ENCODE measurements at places on chromosomes 11 and 22.

- no peak for DNase-seq
These were observed 847.4 kb downstream of the NTM start for GRCh38 chr11:132217856-132218255.

- no peak for DNase-seq
These were observed 57.5 kb downstream of the BTG4 start for GRCh38 chr11:111454561-111455192.

DNA sequence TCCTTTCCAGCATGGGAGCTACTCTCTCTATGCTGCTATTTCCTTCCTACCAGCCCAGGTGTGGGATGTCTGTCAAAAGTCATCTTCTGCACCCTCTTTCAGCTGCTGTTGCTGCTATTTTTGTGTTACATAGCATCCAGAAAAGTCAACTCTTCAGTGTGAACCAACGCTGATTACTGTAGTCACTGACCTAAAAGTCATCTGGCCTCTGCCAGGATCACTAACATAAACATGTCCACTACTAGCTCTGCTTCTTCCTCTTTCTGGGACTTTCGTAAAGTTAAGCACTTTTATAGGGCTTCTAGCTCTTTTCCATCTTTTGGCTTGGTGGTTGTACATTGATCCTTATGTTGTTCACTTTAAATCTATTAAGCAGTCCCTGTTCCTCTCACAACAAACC lies 90.2 kb upstream of the CARD18 start:
- no peak for DNase-seq

DNA sequence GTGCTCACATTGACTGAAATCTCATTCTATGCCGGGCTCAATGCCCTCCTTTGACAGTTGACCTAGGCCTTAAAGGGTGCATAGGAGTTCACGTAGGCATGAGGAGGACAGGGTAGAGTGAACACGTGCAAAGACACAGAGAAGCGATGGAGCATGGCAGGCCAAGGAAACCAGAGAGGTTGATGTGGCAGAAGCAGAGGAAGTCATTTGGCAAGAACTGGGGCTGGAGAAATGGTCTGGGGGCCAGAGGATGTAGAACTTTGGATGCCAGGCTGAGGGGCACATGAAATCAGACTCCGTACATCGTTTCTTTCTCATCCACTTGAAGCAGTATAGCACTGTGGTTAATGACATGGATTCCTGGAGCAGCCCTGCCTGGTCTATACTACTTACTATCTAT lies 13.6 kb upstream of the ABCC8 start:
- DNase-seq: no peak

- DNase-seq: no peak
These were observed 142.0 kb downstream of the METTL15 start for GRCh38 chr11:28250192-28250591.

- DNase-seq: no peak
These were observed 96.4 kb upstream of the LDLRAD3 start for GRCh38 chr11:35847473-35847872.

DNA sequence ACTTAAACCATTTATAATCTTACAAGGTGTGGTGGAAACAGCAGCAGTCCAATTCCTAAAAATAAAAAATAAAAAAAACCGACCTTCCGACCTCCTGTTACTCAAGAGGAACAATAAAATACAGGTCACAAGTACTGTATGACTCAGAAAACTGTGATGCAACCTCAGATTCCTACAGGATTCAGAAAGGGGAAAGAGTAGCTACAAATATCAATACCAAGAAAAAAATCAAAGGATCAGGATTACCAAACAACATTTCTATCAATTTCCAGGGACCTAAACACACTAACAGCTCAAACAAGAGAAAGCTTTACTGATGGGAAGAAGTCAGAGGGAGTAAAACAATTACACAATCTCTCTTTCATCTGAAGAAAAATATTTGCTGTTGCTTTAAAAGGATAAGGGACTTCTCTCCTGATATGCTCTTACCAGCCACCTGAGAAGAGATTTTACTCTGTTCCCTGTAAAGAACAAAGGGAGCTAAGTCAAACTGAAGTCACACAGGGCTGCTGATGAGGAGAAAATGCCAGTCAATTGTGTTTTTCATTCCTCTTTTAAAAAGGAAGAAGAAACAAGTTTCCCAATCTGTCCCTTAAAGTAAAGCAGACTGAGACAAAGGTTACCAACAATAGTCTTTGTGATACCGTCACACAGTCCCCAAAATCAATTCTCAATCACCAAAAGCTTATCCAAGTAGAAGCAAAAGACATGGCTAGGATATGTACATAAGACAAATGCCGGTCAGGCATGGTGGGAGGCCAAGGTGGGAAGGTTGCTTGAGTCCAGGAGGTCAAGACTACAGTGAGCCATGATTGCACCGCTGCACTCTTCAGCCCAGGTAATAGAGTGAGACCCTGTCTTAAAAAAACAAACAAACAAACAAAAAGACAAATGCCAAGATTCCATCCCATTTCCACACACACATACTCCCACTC lies 39.3 kb downstream of the AMBRA1 start:
- DNase-seq: no peak

- no peak for DNase-seq
These were observed 3.4 kb downstream of the PLAAT3 start for GRCh38 chr11:63610604-63611394.

- DNase-seq: no peak
These were observed 6.3 kb downstream of the HTATIP2 start for GRCh38 chr11:20369826-20370225.

DNA sequence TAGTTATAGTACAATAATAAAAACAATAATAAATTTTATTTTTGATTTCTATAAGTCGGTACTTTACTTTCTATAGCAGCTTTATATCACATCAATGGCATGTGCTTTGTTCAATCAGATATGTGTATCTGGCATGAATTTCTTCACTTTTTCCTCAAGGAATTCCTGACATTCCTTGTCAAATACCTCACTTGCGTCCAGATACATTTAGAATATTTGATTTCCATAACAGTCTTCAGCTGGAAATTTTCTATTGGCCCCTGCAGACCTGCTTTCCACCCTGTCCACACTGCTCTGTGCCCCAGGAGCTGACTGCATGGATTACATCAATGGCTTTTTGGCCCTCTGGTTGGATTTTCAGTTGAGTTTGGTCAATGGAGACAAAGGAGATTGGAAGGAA lies 93.2 kb downstream of the FAR1 start:
- DNase-seq: no peak

- no peak for DNase-seq
These were observed 6.6 kb upstream of the TRIM29 start for GRCh38 chr11:120144501-120144900.

DNA sequence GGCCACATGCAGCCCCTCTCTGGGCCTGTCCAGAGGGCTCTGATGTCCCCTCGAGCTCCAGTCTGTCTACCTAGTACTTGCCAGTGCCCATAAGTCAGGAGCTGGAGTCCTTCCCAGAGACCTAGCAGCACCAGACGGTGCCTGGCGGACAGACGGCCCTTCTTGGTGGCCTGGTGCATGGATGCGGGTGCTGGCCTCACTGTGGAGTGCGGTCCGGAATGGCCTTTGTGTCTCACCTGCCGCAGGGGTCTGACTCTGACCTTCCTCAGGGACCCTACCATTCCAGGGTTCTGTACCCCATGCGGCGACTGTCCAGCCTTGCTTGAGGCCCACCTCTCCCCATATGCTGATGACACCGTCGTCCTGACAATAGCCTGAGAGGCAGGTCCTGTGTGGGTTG lies 29.4 kb upstream of the SMIM38 start:
- no peak for DNase-seq

DNA sequence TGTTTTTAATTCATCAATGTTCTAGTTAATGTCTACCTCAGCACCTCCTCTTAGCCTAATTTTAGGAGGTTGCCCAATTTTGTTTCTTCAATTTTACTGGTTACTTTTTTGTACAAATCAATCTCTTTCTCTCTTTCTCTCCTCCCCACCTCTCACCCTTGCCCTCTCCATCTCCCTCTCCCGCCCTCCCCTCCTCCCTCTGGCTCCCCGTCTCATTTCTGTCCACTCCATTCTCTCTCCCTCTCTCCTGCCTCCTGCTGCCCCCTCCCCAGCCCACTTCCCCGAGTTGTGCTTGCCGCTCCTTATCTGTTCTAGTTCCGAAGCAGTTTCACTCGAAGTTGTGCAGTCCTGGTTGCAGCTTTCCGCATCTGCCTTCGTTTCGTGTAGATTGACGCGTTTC lies 40.9 kb upstream of the NNMT start:
- no peak for DNase-seq

GRCh38 chr11:92769112-92769511 lies 200.3 kb upstream of the MTNR1B start:
- DNase-seq: no peak

Measured in GM06990 (cell line).